ENCODE measurements at places on chromosomes 5 and 9.

- no peak for DNase-seq
Measured at GRCh38 chr5:14243766-14244165, 100.6 kb downstream of the TRIO start.

GRCh38 chr5:150353032-150353675 is 4.3 kb upstream of the TCOF1 start:
- no peak for DNase-seq

DNA sequence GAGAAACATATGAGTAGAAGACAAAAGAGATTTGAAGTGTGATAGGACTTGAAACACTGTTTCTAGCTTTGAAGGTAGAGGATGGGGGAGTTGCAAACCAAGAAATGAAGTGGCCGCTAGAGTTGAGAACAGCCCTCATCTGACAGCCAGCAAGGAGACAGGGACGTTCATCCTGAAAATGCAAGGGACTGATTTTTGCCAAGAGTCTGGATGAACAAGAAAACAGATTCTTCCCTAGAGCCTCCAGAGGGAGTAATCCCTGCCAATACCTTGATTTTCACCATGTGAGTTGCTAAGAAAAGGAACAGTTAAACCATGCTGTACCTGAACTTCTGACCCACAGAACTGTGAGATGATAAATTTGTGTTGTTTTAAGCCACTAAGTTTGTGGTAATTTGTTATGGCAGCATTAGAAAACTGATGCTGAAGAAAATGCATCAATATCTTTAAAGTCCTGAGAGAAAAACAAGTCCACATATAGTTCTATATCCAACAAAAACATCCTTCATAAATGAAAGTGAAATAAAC is 154.0 kb upstream of the ADAMTSL1 start:
- no peak for DNase-seq

GRCh38 chr9:114718801-114719221 is 36.8 kb upstream of the TEX48 start:
- DNase-seq, result peak; percentile 42

GRCh38 chr9:78262655-78263054 is 26.8 kb downstream of the CEP78 start:
- DNase-seq, result no peak

DNA sequence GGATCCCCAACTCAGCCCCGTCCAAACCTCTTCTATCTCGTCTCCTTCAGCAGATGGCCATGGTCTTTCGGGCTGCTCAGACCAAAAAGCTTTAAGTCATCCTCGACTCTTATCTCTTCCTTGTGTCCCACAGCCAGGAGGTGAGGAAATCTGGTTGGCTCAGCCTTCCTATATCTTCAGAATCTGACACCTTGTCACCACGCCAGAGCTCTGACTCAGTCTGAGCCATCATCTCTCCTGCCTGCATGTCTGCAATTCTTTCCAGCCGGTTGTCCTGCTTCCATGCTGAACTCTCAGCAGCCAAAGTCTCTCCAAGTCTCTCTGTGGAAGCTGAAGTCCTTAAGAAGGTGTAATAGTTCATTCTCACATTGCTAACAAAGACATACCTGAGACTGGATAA is 419.3 kb upstream of the ADAMTS16 start:
- DNase-seq, result no peak

GRCh38 chr5:141848744-141849414 is 29.3 kb downstream of the PCDH1 start:
- no peak for DNase-seq

- no peak for DNase-seq
Measured at GRCh38 chr5:17330386-17330785, 113.0 kb downstream of the BASP1 start.

DNA sequence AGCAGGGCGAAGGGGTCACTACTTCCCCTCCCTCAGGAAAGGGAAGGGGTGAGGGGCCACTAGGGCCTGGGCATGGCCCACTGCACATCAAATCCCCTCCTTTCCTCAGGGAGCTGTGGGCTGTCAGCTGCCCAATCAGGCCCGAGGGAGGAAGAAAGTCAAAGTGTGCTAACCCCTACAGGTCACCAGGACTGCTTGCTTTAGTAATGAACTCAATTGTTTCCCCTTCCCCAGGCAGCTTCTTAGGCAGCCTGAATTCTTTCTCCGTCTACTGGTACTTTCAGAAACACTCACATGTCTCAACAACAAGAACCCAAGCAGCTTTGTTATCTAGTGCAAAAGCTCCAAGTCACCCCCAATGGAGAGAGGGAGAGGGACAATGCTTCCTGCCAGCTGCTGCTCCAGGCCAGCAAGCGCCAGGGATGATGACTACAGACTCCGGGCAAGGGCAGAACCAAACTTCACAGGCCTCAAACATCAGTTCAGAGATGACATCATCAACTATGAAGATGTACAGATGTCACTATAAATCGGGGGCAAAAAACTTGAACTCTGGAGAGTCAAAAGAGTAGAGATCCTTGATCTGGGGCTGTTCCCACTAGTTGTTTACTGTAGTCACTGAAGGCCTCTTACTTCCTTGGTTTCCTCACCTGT is 100.7 kb downstream of the SLIT3 start:
- DNase-seq, result no peak

GRCh38 chr9:126872516-126872915 is 12.1 kb downstream of the ZBTB34 start:
- no peak for DNase-seq

DNA sequence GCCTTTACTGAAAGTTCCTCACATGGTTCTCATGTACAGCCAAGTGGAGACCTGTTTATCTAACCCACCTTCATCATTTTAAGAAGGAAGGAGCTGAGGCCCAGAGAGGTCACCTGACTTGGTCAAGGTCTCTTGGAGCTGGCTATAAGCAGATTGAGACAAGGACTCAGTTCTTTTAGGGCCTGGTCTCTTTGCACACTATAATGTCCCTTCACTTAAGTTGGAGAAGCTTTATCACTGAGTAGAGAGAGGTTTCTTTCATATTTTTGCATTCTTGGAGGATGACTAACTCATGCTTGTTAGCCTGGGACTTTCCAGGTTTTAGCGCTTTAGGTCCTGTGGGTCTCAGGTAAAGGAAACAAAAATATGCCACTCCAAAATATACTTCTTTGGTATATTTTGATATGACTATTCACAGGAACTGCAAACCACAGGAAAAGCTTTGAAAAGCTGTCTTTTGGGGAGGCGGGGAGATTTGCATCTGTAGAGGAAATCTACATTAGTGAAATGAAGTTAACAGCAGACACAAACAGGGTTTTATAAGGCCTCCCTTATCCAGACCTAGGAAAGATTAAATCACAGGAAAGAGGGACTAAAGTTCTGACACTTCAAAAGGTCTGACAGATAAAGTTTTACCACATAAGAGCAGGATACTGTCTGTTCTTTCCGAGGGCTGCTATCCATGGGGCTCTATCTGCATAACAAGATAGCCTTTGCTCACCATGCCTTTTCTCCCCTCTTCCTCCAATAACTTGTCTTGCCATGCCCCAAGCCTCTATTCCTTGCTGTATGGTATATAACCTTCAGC is 95.8 kb upstream of the ANKRD55 start:
- DNase-seq, result no peak

DNA sequence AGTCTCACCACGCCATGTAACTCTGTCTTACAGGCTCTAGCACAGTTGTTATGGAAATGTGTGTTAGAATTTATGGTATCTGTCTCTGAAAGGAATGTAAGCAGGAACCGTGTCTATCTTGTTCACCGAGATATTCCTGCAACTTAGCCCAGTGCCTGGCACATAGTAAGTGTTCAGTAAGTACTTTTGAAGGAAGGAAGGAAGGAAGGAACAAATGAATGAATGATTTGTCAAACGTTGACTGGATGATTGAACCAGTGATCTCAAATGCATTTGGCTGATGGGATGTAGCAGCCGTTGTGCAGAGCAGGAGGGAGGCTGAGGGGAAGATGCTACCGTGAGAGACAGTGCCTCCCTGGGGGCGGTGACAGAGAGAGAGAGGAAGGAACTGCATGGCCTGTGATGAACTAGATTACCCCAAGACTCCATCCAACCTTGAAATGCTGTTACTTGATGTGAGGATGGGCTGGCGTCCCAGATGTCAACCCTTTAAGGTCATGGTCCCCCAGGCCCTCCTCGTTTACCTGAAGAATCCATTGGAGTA is 47.5 kb upstream of the PPARGC1B start:
- no peak for DNase-seq

DNA sequence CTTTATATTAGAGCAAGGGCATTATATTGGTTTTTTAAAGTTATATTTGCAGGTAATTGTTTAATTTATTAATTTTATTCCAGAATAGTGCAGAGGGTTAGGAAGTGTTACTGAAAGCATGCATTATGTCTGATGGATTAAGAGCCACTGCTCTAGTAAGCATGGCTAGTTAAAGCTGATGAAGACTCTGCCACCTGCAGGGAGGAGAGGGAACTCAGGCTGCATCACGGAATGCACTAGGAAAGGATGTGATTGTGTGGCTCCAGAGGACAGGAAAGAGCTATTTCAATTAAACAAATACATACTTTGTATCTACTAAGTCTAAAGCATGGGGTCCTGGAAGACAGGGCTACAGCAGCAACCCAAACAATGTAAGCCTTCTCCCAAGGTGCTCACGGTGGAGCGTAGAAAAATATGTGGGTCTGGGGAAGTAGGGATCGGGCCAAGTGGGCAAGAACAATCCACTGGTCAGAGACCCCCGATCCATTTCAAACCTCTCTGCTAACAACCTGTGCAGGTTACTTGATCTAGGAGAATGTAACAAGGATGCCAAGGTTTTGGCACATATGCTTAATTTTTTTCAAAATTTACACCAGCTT is 15.3 kb upstream of the GRXCR2 start:
- no peak for DNase-seq

GRCh38 chr5:6261256-6261655 is 117.1 kb downstream of the MED10 start:
- DNase-seq, result no peak

DNA sequence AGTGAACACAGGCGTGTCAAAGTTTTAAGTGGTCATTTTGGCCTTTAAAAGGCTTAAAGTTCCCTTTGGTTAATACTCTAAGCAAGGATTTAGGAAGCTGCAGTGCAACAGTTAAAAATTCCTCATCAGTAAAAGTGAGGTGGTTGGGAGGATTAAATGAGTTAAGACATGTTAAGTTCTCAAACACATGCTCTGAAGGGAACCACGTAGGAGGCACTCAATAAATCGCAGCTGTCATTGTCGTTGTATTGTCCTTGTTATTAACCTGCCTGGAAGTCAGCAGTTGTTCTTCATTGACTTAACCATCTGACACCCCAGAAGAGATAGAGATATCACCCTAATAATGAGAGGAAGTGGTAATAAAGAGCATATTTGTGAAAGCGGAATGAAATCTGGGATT is 247.5 kb downstream of the MARCHF11 start:
- no peak for DNase-seq

DNA sequence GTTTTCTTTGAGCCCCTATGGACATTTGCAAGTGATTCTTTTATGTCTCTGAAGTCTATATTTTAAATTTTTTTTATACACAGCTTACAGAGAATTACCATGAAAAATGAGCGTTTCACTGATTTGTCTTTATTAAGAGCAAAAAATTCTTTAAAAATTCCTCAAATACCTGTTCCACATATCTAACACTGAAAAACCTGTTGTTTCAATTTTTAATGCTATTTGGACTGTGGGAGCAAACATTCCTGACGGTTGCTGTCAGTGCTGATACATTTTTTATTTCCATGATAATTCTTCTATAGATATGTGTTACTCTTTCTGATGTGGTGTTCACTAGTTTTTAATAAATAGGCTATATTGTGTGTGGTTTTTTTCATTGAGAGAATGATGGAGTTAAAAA is 199.8 kb downstream of the GDNF start:
- no peak for DNase-seq

DNA sequence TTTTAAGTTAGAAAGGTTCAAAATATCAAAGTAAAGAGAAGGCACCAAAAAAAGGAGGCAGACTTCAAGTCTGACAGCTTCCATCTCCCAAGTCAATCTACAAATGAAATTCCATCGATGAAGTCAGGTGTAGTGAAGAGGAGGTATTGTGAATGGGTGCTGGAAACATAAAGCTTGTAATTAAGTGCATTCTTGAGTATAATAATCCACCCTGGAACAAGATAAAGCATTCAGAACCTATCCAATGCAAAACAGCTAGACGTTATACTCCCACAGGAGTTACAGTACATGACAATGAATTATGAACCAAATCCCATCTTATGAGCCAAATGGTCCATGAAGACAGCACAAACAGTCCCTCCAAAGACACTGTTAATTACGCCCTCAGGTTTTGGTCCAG is 22.3 kb downstream of the BNC2 start:
- no peak for DNase-seq

DNA sequence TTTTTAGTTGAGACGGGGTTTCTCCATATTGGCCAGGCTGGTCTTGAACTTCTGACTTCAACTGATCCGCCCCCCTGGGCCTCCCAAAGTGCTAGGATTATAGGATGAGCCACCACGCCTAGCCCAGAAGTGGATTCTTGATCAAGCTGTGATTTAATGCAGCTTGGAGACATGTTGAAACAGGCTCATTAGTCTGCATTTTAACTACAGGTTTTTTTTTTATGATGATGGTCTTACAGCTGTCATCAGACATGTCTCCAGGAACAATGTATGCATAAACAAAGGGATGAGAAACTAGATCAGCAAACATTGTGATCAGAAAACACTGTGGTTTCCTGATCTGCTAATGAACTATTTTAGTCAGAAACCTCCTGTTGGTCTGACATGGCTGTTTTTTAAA is 30.0 kb upstream of the PLPP1 start:
- DNase-seq, result no peak

GRCh38 chr9:130698514-130698913 is 4.9 kb downstream of the EXOSC2 start:
- no peak for DNase-seq

- no peak for DNase-seq
Measured at GRCh38 chr9:36064448-36065037, 27.8 kb downstream of the RECK start.

- no peak for DNase-seq
Measured at GRCh38 chr9:98154678-98155077, 35.7 kb upstream of the TRIM14 start.

DNA sequence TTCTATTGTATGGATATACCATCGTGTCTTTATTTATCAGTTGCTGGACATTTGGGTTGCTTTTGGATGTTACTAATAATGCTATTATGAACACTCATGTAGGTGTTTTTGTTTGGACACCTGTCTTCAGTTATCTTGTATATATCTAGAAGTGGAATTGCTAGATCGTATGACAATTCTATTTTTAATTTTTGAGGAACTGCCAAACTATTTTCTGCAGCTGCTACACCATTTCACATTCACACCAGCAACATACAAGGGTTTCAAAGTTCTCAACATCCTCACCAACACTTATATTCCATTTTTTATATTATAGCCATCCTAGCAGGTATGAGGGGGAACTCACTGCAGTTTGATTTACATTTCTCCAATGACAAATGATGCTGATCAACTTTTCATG is 324.6 kb downstream of the CAAP1 start:
- DNase-seq, result no peak

DNA sequence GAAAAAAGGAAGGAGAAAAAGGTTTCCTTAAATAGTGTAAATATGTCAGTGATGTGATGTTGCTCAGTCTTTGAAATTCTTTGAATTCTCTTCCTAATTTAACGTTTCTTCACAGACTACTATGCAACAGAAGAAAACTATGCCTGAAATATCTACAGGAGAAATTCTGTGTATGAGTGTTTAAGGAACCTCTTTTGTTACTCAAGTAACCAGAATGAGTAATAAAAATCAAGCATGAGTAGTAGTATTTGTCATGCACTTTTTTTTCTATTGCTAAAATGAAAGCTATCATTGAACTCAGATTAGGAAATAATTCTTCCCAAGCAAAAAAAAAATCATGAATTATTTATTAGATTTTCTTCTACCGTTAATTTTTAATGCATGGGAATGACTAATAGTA is 20.3 kb upstream of the THG1L start:
- no peak for DNase-seq

GRCh38 chr9:30718483-30718882 is 1666.0 kb upstream of the ACO1 start:
- DNase-seq, result no peak

- DNase-seq, result no peak
Measured at GRCh38 chr9:126587187-126588185, 26.2 kb upstream of the LMX1B start.

All from activated CD8-positive, alpha-beta memory T cell treated with anti-CD3 and anti-CD28 coated beads for 1 hour (primary cell).